Cortex of kidney (tissue), 1 donor: ENCODE measurements at places on chromosomes 3 and 15.
A peak's percentile ranks its signal among the peaks of the same experiment; 100 is the strongest.

DNA sequence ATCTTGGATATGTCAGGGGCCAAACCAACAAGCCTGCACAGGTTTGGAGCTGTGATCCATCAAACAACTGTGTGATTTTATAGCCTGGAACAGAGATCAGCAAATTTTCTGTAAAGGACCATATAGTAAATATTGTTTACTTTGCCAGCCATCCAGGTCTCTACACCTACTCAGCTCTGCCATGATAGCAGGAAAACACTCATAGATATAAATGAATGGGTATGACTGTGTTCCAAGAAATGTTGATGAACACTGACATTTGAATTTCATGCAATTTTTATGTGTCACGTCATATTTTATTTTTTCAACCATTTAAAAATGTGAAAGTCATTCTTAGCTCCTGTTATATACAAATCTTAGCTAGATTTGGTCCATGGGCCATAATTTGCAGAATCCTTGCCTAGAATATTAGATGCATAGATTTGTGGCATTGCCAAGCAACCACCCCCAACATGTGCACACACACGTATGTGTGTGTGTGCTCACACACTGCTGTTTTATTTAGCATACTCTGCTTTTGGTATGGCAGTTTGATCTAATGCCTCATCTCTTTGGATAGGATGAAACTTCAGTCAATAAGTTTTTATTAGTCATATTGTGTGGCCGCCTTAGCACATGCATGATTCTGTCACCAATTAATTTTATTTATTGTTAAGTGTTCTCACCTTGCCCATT is 6.4 kb downstream of the ATXN7 start:
- DNase-seq = no peak

DNA sequence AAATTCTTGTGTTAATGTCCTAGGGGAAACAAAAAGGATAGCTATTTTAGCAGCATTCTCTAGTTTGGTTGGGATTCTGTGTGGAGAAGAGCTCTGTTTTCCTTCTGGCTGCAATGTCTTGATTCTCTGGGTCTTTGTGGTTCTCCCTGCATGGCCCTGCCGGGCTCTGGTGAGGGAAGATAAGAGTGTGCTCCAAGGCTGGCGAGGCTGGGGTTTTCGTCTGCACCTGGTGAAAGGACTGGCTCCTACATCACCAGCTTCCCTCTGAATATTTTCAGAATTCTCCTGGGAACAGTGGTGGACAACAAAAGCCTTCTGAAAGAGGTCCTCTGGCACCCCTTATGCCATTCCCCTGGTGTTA is 38.1 kb upstream of the SFMBT1 start:
- DNase-seq = peak; percentile 8

DNA sequence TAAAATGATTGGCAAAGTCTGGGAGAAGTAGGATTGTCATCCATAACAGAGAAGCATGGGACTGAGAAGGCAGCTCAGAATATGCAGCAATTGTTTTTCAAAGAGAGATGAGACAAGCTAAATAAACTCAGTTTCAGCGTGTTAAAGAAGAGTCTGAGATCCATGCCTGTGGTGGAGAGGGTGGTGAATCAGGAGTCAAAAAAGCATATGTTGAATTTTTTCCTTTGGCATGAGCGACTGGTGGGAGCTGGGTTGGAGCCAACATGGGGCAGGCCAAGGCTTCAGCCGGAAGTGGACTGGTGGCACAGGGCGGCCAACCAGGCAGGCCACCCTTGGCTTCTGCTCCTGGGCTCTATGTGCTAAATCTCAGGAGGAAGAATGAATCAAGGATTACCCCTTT is 102.0 kb downstream of the SST start:
- no peak for DNase-seq

DNA sequence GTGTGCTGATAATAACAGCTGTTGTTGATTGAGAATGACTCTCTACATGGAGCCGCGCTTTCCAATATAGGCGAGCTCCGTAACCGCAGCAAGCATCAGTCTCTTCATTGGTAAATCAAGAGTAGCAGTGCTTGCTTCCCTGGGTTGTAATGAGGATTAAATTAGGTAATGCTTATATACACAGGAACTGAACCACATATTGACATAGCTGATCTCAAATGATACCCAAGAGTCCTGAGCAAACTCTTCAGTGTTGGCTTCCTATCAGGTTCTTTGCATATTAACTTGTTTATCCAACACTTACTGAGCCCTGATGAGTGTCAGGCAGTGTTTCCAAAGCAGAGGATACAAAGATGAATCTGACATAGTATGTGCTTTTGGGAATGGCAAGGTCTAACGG is 46.4 kb upstream of the SLCO3A1 start:
- DNase-seq = no peak

- DNase-seq = no peak
These were observed 148.3 kb upstream of the ARHGEF26 start for GRCh38 chr3:153972862-153973261.

DNA sequence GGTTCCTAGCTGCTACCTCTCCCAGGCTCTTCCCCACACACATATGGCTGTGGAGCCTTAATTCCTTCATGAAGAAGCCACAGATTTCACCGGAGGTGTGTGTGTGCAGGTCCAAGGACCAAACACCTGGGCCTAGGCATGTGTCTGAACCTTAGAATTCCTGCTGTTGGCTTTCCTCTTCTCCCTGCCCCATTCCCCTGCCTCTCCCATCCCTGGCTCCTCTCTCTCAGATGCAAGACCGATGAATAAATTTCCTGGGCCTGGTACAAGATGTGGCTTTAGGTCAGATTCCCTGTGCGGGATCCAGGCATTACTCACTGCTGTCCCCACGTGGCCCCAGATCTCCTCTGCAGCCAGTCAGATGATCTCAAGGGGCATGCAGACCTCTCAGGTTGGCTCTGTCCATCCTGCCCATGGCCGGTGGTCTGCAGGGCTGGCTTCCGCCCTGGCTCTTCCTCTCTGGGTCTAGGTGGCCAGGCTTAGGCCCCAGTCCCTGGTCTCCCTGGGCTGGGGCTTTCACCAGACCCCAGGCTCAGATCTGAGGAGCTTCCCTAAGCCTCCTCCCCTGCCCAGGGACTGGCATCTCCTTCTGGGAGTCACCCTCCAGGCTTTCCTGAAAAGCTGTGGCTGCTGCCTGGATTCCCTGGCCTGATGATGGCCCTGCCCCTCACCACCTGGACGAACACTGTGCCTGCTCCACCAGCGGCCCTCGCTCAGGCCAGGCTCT is 20.5 kb downstream of the CCR9 start:
- no peak for DNase-seq

GRCh38 chr15:87748483-87748882 is 508.1 kb downstream of the NTRK3 start:
- no peak for DNase-seq

- no peak for DNase-seq
These were observed 39.2 kb downstream of the RFT1 start for GRCh38 chr3:53091011-53091410.

- no peak for DNase-seq
These were observed 76.8 kb downstream of the ATP2B2 start for GRCh38 chr3:10428406-10429091.

- no peak for DNase-seq
These were observed 23.9 kb upstream of the OR5H6 start for GRCh38 chr3:98240131-98240530.

GRCh38 chr15:67807836-67808235 is 17.5 kb upstream of the SKOR1 start:
- no peak for DNase-seq

DNA sequence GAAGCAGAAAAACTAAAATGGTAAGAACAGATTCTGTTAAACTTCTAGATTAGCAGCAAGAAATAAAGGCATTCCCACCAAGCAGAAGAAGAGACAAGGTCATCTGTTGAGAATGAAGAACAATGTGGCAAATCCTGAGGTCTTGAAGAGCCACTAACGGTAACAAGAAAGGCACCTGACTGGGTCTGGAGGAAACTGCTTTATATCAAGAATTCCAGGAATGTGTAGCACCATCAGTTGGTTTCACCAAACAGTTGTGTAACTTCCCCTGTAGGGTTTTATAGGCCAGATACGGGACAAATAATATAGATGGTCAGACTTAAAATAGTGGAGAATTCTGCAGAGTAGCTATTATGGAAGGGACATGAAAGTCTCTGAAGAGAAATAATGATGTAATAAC is 57.3 kb downstream of the ACAP2 start:
- DNase-seq = no peak

GRCh38 chr3:38397320-38397719 is 50.7 kb downstream of the XYLB start:
- DNase-seq = no peak

DNA sequence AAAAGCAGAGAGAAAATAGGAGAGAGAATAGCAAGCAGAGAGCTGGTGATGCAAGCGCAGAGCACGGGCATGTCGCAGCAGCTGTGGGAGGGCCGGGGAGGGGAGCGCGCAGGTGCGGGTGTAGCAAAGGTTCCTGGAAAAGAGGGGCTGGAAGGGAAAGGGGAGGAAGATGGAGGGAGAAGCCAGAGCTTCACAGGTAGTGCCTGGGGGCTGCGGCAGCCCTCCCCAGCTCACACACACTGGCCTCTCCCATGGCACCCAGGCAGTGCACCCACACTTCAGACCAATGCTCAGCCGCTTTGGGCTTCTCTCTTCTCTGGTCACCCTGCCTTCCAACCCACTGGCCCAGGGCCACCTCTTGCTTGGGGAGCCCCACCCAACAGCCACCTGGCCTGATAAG is 72.1 kb downstream of the ADAMTS7 start:
- DNase-seq = no peak

GRCh38 chr3:33839283-33839682 is 40.9 kb downstream of the PDCD6IP start:
- DNase-seq = no peak

GRCh38 chr3:59997583-59997982 is 947.8 kb upstream of the CFAP20DC start:
- no peak for DNase-seq

DNA sequence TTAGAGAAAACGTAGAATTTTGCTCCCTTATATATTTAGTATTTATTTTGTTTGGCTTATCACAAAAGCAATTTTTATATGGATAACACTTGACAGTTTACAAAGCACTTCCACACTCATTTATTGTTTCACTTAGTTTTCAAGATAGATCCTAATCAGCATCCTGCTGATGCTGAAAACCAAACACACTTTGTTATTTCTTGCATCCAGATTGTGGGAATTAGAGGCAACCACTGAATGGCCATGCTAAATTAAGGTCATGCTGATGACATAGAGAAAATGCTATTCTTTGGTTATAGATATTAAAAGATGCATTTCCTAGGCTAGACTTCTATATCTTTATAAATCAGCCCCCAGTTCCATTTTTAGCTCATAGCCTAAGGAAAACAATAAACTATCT is 474.1 kb upstream of the KCNMB2 start:
- DNase-seq = no peak

- DNase-seq = no peak
These were observed 61.0 kb downstream of the BFSP2 start for GRCh38 chr3:133460809-133461208.

GRCh38 chr15:91068436-91068835 is 31.6 kb upstream of the SV2B start:
- DNase-seq = no peak

DNA sequence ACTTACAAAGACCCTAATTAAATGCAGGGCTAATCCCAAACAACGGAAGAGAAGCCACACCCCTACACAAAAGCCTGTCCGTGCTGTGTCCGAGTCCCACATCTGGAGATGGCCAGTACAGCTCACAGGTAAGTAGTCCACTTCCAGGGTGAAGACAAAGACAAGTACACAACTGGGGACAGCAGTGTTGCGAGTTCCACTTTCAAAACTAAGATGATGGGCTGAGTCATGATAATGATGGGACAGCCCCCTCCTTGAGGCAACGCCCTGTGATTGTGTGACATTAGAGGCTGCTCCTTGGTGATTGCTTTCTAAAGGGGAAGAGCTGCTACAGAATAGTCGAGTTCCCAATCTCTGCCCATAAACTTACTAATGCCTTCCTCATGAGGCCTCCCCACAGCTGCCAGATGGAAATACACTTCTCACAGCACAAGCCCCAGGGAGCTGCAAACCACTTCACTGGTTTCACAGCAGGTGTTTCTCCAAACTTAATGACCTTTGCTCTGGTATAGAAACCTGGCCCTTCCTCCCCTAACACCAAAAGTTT is 27.6 kb downstream of the RFT1 start:
- DNase-seq = no peak

- DNase-seq = no peak
These were observed 39.6 kb upstream of the GPR149 start for GRCh38 chr3:154469585-154469984.

- DNase-seq = no peak
These were observed 142.7 kb downstream of the NSMCE3 start for GRCh38 chr15:29126821-29127461.

DNA sequence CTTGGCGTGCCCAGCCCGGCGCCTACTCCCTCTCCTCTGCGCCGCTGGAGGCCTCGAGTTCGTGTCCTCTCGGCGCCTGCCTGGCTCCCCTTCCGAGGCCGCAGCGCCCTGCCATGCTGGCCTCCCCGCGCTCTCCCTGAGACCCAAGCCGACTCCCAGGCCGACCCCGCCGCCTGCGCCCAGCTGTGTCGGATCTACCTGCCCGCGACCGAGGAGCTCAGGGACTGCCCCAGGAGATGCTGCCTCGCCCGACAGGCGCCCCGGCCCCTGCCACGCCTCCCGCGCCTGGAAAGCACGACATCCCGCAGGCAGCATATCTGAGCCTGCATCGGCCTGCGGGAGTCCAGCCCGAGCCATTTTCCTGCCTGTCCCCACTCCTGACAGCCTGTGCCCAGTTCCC is 16.1 kb downstream of the PAQR9 start:
- no peak for DNase-seq

DNA sequence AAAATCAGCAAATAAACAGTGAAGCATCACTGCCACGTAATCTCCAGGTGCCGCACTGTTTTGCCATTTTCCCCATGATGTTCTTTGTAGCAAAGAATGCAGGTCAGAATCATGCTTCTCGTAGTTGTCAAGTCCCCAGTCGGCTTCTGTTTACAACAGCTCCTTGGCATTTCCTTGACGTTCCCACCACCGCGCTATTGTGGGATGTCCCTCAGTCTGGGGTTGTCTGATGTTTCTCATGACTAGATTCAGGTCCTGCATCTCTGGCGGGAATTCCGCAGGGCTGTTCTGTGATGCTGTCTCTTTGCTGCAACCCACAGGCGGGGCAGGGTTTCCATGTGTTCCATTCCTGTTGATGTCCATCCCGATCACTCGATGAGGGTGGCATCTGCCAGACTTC is 117.9 kb upstream of the SMAD3 start:
- DNase-seq = no peak

- no peak for DNase-seq
These were observed 22.3 kb upstream of the LMOD3 start for GRCh38 chr3:69144631-69145245.

GRCh38 chr15:58440922-58441321 is 9.1 kb downstream of the LIPC start:
- no peak for DNase-seq

DNA sequence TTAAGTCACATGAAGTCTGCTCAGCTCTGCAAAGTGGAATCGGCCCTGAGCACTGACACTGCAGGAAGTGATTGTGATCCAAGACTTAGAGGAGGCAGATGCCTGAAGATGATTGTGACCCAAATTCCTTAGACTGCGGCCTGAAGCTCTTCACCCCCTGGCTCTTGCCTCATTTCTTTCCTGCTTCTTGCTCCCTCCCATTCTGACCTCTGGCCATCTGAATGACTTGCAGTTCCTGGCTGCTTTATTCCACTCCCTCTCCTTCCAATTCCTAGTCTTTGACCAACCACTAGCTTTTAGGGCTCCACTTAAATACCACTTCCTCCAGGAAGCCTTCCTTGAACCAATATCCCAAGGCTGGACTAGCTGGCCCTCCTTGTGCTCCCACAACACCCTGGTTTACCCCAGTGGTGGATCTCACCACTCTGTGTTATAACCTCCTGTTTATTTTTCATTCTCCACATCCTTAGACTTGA is 9.9 kb upstream of the EPB42 start:
- no peak for DNase-seq

GRCh38 chr3:109224333-109224732 is 87.8 kb downstream of the C3orf85 start:
- no peak for DNase-seq
